ENCODE measurements at places on chromosomes 11 and 22. TPM values are rescaled to one million over a fixed set of nuclear protein-coding genes. Genes with fewer than 3 reads are reported as not detected.

DNA sequence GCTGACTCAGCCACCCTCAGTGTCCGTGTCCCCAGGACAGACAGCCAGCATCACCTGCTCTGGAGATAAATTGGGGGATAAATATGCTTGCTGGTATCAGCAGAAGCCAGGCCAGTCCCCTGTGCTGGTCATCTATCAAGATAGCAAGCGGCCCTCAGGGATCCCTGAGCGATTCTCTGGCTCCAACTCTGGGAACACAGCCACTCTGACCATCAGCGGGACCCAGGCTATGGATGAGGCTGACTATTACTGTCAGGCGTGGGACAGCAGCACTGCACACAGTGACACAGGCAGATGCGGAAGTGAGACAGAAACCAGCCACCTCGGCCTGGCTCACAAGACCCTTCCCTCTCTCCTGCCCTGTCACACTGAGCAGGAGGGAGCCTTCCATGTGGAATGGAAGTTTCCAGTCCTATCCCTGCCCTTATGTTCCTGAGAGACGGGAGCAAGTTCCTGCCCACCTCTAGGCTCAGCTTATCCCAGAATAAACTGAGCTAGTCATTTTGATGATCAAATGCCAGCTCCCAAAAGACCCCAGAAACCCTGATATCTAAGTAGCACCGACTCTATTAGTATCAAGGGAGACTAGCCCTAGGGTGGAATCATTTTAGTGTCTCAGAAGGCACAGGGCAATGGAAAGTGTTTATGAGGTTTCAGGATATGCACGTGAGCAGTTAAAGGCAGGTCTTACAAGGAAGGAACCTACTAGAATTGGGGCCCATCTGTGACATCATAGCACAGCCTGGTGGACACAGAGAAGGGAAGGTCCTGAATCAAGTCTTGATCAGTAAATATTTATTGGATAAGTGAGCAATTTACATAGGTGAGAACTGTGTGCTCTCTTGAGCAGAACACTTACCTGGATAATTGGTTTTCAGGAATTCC lies 6.3 kb upstream of the IGLL5 start:
- DNase-seq: no peak

DNA sequence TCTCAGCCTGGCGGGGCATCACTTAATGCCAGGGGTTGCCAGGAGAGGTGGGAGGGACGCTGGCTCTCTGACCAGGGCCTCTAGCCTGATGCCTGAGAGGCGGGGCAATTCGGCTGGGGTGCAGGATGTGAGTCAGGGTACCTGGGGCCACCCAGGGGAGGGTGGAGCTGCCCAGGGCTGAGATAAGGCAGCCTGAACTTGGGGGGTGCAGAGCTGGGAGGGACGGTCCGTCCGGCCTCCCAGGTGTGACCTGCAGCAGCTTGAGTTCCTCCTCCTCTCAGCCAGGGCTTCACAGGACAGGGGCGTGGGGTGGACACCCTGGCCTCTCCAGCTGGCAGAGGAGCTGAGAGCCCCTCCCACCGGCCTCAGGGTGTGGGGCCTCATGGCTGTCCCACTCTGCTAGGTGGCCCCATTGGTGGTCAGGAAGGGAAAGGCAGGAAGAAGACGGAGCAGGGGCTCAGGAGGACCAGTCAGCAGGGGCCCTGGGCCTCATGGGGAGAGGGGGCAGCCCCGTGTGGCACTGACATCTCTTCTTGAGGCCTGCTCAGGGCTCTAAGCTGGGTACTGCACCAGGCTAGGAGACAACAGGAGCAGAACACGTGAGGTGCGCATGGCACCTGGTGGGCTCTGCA lies 942 bp upstream of the RPS6KA4 start:
- no peak for DNase-seq

GRCh38 chr22:36222887-36223450 lies 16.4 kb downstream of the APOL2 start:
- DNase-seq: no peak

GRCh38 chr11:1205987-1206331 lies 16.9 kb upstream of the MUC5B start:
- DNase-seq: no peak

DNA sequence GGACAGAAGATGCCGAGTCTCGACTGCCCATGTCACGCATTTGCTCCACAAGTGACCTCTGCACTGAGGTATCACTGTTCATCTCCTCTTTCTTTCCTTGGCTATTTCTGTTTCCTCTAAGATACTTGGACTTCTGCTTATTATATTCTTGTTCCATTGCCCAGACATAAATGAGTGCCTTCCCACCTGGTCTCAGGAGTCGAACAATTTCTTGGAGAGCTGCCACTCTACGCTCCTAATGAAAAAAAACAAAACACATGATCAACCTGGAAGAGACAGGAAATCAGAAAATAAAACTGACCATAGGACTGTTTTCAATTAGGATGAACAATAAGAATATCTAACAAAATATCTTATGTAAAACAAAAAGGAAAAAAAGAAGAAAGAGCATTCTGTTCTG lies 47.4 kb upstream of the CWF19L2 start:
- no peak for DNase-seq

DNA sequence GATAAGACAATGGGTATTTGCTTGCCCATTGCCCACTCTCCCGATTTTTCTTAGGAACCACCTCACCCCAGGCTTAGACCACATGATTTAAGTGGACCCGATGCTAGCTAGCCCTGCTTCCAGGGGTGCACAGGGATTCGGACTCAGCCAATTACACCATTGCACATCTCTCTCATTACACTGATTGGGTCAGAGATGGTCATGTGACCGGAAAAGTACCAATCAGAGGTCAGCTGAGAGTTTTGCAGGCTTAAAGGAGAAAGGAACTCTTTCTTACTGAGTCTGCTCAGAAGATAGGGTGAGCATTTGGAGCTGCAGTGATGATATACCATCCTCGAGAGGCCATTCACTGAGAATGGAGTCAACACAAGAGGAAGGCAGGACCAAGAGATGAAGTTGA lies 12.2 kb upstream of the ANKK1 start:
- DNase-seq: no peak

DNA sequence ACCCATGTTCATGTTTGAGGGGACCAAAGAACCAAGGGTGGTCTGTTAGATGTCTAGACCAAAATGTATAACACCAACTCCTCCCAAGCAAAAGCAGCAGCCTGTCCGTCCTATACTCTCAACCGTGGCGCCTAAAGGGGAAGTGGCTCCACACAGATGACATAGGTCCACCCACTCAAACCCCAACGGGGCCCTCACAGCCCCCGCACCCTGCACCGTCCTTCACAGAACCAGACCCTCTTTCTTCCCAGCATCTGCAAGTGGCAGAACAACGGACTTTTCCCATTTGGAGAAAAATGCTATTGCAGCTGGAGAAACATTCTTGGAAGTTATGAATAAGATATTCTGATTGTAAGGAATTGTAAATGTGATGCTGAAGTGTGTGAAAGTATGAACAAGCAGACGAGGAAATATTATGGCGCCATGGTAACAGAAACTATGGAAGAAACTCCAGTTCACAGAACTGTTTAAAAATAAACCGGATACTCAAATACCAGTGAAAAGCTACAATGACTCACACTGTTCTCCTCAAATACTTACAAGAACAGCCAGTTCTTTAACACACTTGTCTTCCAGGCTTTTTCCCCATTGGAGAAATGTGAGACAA lies 76.5 kb upstream of the ARFGAP3 start:
- DNase-seq: peak; percentile 96

Gene TMEM86A
- total RNA-seq: 2.7 TPM

DNA sequence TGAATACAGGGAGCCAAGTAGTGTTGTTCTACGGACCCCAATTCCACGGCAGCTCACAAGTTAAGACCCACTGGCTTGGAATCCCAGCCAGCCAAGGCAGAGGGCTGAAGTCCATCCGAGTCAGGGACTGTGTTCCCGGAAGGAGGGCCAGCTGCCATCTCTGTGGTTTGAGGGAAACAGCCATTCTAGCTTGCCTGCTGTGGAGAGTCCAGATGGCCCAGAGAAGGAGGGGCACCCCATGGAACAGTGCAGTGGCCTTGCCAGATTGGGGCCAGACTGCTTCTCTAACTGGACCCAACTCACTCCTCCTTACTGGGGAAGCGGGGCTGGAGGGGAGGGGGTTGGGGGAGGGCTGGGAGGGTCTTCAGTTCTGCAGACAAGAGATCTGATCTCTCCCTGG lies 156.4 kb downstream of the FAM181B start:
- no peak for DNase-seq

Gene DEUP1
- total RNA-seq: not detected

GRCh38 chr11:26930518-26931247 lies 63.2 kb upstream of the FIBIN start:
- no peak for DNase-seq

DNA sequence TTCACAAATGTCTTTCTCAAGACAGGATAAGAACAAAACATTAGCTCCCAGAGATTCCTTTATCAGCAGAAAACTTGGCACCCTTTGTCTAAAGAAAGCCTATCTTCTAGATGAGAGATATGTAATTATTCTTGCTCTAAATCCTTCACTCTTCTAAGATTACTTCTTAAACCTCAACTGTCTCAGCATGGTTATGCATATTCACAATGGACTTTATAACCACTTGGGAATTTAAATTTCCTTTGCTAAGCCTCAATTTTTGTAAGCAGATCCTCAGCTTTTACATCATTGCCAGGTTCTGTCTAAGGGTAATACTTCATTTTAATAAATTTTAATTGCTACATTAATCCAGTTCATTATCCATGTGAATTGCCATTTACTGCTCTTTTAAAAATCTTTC lies 433.6 kb upstream of the DDI1 start:
- no peak for DNase-seq

DNA sequence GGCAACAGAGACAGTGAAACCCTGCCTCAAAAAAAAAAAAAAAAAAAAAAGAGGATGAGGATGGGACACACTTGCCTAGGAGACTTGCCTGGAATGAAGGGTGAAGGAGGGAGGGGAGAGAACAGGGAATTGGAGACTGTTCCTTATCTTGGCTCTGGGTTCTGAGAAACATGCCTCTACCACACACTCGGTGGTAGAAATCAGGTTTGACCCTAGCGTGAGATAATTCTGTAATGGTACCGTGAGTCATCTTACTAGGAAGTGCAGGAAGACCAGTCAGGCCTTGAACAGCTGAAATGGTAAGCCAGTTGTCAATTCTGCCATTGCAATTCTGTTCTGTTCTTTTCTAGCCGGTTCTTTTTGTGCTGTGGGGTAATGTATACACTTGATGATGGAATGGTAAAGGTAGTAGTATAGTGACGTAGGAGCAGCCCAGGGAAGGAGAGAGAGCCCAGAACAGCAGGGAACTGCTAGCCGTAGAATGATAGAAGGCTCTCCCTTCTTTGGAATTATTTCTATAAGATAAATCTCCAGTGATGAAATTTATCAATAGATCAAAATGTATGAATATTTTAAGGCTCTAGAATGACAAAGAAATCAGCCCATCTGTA lies 3.9 kb upstream of the AMBRA1 start:
- peak; percentile 78 for DNase-seq

- DNase-seq: no peak
Observed at GRCh38 chr22:36259615-36260300, 6.8 kb downstream of the APOL1 start.

DNA sequence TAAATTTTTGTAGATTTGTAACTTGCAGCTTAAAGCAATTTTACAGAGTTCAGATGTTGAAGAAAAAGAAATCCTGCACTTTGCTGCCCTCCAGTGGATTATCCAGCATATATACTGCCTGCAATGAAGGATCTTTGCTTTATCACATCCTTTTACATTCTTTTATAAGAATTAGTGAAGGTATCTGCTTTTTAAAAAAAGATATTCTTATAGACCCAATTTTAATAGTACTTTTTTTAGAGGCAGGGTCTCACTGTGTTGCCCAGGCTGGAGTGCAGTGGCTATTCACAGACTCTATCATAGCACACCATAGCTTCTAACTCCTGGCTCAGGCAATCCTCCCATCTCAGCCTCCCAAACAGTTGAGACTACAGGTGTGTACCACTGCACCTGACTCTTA lies 60.7 kb downstream of the TTC17 start:
- DNase-seq: peak; percentile 69

Gene GLB1L2
- 0.17 TPM for total RNA-seq

Gene CARD18
- total RNA-seq: not detected

GRCh38 chr22:48483764-48484528 lies 1343.7 kb downstream of the BRD1 start:
- DNase-seq: no peak

- no peak for DNase-seq
Observed at GRCh38 chr11:8257003-8257664, 6.5 kb downstream of the LMO1 start.

Gene RPS25
- 1,092 TPM for total RNA-seq

Gene SAA1
- total RNA-seq: 0.98 TPM

- peak; percentile 93 for DNase-seq
Observed at GRCh38 chr11:94623120-94623735, 56.1 kb downstream of the PIWIL4 start.

Gene CASP5
- total RNA-seq: not detected

DNA sequence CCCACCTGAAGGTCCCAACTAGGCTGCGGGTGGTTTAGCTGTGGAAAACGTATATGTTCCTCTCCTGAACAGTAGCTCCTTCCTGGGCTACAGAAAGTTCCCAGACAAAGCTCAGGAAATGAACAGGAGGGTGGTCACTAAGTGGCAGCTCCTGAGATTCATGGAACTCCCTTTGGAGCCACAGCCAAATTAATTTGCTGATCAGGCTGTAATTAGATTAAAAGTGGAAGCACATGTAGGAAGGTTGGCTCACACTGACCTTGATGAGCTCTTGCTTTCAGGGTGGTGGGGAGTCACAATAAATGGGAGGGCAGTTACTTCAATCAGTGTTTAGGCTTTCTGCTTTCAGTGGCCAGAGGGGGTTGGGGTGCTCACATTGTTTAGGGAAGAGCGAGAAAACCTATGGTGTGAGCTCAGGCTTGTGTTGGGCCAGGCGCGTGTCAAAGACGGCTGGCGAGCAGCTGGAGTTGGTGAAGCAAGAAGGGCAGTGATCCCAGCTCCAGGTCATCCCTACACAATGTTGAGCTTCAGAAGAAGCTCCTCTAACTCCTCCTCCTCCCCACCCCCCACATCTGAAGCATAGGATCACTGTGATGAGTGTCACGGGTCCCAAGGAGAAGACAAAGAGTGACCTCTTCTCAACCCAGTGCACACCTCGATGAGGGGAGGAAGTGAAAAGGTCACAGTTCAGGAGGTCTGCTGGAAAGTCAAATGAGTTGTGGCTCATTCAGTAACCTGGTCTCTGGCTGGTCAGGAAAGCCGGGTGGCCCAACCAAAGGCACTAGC lies 42.5 kb downstream of the CLPB start:
- no peak for DNase-seq

- DNase-seq: peak; percentile 30
Observed at GRCh38 chr11:82790723-82791484, 57.2 kb upstream of the FAM181B start.

Gene OR2AG2
- total RNA-seq: not detected

Gene PNPLA3
- 2.7 TPM for total RNA-seq

Data from dermis blood vessel endothelial cell (primary cell).